ENCODE measurements at places on chromosomes 5 and 9. TPM values are rescaled to one million over a fixed set of nuclear protein-coding genes. Genes with fewer than 3 reads are reported as not detected.

GRCh38 chr5:81021951-81022687, 62.0 kb downstream of the RASGRF2 start:
- no peak for DNase-seq

DNA sequence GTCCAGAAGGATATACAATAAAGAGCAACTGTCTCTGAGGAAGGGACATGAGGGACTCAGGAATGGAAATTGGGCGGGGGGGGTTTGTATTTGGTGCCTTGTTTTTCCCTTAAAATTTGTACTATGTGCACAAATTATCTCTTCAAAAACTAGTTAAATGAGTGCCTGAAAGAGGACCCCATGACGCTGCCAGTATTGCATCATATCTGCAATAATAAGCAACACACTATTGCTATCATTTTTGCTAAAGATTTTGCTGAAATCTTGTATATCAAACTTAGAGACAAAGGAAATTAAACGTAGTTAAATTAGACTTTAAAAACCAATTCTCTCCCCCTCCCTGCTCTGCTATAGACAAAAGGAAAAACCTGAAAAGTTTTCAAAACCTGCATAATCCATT, 89.7 kb upstream of the SLC30A5 start:
- no peak for DNase-seq

GRCh38 chr5:65098393-65098792, 329.7 kb downstream of the CWC27 start:
- no peak for DNase-seq

CDO1 gene
- 73.2 TPM for total RNA-seq

GRCh38 chr5:75856056-75856455, 138.8 kb upstream of the POC5 start:
- DNase-seq: no peak

Data from occipital lobe (tissue), 3 donors.